Stimulated activated CD4-positive, alpha-beta T cell treated with anti-CD3 and anti-CD28 coated beads, Interleukin-2, amount 100 ng/mL, for 24 hours (primary cell): ENCODE measurements at places on chromosomes 6 and 20.

DNA sequence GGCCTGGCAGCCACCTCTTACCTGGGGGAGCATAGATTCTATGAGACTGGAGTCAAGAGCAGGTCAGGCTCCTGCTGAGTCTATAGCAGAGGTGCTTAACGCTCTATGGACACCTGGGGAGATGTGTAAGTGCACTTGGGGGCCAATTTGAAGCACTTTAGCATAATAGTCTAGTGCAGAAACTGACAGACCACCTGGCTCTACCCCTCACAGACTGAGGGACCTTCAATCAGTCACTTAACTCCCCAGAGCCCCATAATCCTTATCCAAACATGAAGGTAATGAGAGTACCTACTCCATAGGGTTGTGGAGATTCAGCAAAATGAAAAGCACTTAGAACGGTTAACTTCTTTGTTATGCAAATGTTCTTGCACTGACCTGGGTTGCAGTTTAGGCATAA, 87.3 kb upstream of the SLC22A16 start:
- no peak for DNase-seq

DNA sequence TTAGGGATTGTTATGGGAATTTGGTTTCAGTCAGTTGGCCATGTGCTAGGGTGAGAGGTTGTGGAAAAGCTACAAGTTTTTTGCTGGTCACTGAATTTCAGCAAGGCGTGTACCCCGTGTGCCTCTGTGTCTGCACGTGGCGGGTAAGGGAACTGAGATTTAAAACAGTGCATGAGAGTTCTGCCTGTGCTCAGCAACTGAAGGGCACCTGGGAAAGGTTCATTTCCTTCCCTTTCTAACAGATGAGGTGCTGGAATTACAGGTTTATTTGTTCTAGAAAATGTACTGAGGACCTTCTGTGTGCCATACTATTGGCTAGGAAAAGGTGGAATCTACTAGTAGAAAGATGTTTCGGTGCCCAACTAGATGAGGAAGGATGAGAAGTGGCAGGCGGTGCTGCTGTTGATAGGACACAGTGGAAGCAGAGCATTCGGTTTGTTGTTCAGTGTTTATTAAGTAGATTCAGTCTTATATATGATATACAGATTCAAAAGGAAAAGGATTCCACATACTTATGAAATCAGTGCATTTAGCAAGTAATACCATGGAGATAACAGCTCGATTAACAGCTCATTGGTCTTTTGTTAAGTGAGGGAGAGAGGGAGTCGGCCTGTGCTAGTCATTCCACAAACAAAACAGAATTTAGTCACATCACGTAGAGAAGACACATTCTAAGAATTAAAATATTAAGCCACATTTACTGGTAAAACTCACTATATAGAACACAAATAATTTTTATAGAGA, 84.7 kb downstream of the ASXL1 start:
- no peak for DNase-seq

- no peak for DNase-seq
Observed at GRCh38 chr6:133542056-133542821, 301.1 kb downstream of the EYA4 start.

GRCh38 chr6:108492131-108492766, 68.5 kb upstream of the FOXO3 start:
- DNase-seq = no peak

DNA sequence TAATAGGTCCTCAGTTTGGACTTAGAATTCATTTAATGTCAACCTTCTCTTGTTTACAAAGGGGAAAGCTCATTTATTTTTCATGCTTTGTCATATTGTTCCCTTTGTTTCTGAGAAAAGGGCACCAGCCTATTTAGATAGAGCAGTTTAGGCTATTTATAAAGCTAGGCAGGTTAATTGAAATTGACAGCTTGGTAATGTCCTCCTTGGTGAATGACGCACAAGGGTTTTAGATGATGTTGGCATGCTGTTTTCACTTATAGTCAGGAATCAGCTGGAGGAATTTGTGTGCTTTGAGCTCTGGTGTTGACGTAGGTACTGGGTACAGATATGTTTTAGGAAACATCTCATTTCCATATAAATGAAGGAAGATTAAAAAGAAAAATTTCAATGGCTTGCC, 45.2 kb downstream of the BCKDHB start:
- DNase-seq = no peak

GRCh38 chr6:30490026-30490876, 942 bp downstream of the HLA-E start:
- peak; percentile 86 for DNase-seq

DNA sequence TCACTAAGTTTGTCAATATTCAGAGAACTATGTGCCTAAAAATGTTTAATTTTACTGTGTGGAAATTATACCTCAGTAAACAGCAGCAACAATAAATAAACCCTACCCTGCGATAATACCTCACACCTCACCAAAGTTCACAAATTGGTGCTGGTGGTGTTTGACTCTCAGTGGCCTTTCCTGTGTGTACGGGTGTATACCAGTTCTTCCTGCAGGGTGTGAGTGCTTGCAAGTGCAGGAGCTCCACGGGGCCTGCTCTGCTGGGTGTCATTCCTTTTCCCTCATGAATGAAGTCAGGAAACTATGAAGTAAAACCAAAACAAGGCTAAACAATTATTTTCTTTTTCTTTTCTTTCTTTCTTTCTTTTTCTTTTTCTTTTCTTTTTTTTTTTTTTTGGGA, 4.1 kb upstream of the ENPP5 start:
- no peak for DNase-seq

DNA sequence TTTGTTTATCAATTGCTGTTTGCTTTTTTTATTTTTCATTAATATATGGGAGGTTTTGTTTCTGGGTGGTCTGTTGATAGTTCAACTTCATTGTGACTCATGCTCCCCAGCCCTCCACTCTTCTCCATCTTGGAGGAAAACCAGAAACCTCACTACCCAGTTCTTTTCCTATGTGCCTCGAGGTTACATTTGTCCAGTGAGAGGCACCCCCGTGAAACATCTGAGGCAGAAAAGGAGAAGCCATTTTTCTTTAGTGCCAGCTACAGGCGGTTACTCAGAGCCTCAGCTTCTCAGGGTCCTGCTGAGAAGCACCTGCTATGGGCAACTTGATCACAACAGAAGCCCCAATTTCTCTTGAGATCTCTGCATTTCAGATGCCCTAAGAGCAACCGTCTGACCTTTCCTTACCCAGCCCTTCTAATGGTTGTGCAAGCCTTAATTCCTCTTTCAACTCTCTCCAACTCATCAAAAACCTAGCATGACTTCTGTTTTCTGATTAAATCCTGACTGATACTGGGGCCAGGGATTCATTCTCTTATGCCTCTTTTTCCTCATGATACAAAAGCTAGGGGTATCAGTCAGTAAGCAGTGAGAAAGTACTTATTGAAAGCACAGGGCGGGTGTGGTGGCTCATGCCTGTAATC, 144.6 kb downstream of the ELOVL4 start:
- DNase-seq = no peak

- no peak for DNase-seq
Observed at GRCh38 chr6:33490198-33490597, 35.8 kb downstream of the ZBTB9 start.

DNA sequence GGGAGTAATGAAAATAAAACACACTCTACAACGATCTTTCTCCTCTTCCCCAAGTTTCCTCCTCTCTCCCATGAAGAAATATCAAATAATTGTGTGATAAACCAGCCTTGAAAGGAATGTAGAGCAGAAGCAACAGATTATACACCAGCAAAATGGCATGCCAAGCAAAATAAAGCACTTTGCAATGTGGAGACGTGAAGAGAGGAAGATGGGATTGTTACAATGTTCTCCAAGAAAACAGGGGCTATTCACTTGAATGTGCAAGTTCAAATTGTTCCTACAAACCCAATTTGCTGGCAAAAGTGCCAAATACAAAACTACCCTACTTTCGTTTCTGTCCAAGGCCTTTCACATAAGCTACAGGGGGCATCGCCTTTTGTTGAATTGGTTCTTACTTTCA, 185.1 kb downstream of the PDE7B start:
- no peak for DNase-seq

DNA sequence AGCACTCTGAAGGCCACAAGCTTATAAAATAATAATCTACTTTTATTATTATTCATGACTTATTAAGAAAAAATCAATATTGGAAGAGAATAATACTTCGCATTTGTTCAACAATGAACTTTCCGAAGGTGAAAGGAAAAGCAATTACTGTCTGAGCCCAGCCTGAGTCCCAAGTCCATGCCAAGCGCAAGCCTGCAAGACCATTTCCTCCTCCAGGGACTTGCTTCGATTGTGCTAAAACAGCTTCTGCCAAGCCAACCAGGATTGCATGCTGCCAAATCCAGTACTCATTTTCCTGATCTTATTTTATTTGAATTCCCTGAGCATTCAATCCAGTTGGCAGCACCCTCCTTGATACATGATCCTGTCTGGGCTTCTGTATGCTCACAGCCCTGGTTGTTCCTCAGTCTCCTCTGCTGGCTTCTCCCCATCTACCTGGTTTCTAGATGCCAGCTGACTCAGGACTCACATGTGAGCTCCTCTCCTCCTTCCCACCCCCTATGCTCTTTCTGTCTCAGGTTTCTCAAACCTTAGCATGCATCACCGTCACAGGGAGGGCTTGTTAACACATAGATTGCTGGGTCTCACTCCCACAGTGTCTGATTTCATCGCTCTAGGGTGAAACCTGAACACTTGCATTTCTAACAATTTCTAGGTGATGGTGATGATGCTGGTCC, 55.9 kb upstream of the PSMF1 start:
- no peak for DNase-seq

- no peak for DNase-seq
Observed at GRCh38 chr20:46400253-46400652, 6.2 kb downstream of the ELMO2 start.

- DNase-seq = no peak
Observed at GRCh38 chr20:39133201-39133600, 171.1 kb downstream of the DHX35 start.
